Mammary epithelial cell (primary cell): ENCODE measurements at places on chromosomes 13 and 19. TPM values are rescaled to one million over a fixed set of nuclear protein-coding genes. Genes with fewer than 3 reads are reported as not detected.

DNA sequence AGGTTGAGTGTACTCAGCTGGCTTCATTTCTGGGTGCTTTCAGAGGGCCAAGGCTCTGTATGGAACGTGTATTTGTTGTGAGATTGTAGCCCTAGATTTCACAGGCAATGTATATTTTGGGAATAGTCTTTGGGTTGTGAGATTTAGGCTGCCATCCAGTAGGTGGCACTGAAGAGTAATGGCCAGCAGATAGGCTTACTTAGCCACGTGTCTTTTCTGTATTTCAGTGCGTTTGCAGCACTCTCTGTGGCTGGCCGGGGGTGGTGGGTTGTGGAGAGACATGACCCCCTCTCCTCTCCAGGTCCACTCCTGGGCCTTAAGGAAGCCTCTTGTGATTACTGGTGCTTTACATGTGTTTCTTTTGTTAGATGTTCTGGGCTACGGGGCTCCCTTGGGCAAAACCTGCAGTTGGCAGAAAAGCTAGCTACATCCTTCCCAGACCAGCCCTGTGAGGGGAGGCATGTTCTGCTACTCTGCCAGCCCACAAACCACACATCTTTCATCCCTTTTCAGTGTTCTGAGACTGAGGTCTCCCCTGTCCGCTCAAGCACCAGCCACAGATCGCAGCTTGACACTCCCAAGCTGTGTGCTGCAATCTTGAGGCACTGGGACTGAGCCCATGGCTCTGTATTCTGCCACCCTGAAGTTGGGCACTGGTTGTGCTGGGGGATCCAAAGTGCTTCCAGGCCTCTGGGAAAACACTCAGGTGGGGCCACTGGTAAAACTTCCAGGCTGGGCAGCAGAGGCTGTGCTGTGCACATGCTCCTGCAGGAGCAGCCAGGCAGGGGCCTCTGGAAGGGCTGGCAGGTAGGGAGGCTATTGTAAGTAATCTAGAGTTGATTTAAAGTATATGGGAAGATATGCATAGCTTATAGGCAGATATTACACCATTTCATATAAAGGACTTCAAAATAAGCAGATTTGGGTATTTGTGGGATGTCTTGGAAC, 1096.8 kb upstream of the PCDH20 start:
- DNase-seq, result no peak

Gene PINLYP
- 0.83 TPM for total RNA-seq

DNA sequence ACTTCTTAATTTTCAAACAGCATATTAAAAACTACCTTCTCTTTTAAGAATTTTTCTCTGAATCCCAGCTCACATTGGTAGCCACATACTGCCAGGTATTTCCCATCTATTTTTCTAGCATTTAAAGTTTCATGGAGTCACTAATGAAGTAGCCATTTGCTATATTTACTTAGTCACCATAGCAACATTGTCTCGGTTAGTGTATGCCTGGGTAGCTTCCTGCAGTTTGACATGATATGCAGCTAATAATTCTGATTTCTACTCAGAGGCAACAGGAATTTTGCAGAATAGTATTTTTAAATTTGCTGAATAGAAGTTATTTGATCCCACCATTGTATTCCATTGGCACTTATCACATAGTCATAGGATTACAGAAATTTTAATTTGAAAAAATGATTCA, 30.9 kb upstream of the KCTD4 start:
- no peak for DNase-seq

GRCh38 chr13:110272651-110273050, 34.3 kb downstream of the COL4A1 start:
- no peak for DNase-seq

DNA sequence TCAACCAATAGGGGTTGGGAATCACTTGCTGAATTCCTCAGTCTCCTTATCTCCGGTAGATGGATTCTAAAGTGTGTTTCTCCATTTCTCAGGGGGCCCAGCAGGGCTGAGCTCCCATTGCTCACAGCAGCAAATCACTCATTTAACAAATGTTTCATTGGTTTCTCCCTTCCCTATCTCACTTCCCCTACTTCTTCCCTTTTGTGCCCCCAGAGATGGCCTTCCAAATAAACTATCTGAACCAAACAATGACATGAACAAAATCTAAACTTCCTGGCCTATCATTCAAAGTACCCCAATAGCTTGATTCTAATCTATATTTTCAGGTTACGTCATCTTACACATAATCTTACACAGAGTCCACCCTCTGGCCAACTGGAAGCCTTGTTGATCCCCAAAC, 60.4 kb downstream of the DLEU7 start:
- DNase-seq, result no peak

Gene PEX11G
- 5.7 TPM for total RNA-seq

Gene PSG6
- total RNA-seq, result not detected

DNA sequence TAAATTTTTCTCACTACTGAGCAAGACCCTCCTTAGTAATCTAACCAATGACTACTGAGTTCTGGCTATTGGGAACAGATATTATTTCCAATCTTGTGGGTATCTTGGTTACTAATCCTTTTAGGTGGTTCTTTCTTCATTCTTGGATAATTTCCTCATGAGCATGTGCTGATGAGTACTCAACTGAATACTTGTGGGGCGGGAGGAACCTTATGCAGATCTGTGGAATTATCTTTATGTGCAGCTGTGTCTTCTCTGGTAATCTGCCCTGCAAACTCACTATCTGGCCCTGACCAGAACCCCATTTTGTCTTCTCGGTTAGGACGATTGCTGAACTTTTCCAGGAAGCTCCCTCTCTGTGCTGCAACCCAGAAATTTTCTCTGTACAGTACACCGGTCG, 89.7 kb upstream of the TRPC4 start:
- DNase-seq, result no peak

DNA sequence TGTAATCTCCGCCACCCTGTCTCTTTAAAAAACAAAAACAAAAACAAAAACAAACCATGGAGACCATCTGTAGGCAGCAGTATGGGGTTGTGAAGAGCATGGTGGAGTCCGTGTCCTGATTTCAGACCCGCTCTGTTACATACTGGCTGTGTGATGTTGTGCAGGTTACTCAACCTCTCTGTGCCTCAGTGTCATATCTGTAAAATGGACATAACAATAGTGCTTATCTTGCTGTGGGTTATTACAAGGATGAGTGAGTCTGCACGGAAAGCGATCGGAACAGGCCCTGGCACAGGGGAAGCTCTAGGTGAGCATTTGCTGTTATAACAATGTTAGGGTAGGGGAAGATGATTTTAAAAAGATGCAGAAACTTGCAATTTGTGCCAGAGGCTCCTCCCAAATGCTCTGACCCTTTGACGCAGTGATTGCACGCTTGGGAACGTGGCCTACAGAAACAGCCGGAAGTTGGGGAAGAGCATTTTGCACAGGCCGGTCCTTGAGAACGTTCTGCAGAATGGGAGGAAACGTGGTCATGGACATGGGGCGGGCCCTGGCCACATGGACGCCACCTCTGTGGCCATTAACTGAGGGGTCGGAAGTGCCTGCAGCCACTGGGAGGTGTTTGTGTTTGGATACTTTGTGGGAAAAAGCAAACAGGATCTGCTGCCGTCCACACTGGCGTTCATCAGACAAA, 15.7 kb upstream of the SELENOW start:
- DNase-seq, result no peak

DNA sequence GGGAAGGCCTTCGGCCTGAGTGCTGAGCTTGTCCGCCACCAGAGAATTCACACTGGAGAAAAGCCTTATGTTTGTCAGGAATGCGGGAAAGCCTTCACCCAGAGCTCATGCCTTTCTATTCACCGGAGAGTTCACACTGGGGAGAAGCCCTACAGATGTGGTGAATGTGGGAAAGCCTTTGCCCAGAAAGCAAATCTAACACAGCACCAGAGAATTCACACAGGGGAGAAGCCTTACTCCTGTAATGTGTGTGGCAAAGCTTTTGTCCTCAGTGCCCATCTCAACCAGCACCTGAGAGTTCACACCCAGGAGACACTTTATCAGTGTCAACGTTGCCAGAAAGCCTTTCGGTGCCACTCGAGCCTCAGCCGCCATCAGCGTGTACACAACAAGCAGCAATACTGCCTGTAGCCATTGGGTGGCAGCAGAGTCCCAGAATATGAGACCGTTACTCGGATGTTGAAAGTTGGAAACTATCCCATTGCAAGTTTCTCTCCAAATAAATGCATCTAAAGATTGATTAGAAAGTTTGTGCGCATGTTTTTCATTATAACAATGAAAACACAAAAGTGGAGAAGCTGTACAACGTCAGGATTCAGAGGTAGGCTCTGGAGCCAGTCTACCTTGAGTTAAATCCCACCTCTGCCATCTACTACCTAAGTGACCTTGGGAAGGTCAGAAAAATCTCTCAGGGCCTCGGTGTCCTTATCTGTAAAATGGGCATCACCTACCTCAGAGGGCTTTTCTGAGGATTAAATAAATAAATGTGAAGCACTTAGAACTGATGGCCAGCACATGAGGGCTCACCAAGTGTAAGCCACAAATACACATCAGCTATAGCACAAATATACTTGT, 21.1 kb downstream of the ZNF473 start:
- no peak for DNase-seq

Gene EPSTI1
- total RNA-seq, result 1.3 TPM

GRCh38 chr13:32229443-32229842, 85.7 kb downstream of the ZAR1L start:
- DNase-seq, result no peak

- DNase-seq, result no peak
These were observed 16.1 kb downstream of the COL4A1 start for GRCh38 chr13:110290826-110291225.

DNA sequence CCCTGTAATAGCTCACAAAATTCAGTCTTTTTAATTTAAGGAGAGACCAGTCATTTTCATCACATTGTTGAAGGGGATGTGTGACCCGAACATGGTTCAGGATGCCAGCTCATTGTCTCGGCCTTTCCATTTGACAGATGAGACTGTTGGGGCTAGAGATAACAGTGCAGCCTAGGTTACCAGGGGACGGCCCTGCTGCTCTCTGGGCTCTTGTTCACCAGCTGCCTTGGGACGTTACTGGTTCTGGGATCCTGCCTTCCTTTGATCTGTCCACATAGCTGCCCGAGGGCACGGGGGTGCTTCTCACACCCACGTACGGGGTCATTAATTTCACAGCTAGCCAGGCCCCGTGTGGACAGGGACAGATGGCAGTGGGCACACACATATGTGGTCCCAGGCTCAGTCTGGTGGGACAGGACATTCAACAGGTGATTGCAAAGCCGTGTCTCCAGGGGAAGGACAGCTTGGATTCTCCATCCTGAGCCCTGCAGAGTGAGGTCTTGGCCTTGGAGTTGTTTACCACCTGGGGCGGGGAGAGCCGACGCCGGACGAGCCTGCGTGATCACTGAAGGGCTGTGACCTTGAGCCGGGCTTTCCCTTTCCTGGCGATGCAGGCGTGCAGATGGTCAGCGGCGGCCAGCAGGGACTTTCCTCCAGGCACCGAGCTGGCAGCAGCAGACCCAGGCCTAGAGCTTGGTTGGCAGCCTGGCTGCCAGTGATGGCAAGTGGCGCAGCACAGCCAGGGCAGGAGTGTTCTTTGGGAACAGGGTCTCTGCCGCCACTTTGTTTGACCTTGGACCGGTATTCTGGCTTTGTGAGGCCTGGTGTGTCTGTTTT, 26.7 kb upstream of the NPAS1 start:
- DNase-seq, result no peak

DNA sequence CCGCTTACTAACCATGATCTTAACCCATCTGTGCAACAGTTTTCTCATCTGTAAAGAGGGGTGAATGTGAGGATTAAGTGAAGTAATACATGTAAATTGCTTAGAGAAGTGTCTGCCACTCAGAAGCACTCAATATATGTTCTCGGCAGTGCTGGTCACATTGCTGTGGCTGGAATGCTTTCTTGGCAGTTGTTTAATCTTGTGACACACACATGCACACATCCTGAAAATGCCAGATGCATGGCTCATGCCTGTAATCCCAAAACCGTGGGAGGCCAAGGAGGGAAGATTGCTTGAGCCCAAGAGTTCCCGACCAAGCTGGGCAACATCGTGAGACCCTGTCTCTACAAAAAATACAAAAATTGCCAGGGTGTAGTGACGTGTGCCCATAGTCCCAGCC, 4.9 kb upstream of the DMKN start:
- peak; percentile 79 for DNase-seq

GRCh38 chr19:3537101-3537437, 1.9 kb upstream of the TEKTIP1 start:
- DNase-seq, result no peak

DNA sequence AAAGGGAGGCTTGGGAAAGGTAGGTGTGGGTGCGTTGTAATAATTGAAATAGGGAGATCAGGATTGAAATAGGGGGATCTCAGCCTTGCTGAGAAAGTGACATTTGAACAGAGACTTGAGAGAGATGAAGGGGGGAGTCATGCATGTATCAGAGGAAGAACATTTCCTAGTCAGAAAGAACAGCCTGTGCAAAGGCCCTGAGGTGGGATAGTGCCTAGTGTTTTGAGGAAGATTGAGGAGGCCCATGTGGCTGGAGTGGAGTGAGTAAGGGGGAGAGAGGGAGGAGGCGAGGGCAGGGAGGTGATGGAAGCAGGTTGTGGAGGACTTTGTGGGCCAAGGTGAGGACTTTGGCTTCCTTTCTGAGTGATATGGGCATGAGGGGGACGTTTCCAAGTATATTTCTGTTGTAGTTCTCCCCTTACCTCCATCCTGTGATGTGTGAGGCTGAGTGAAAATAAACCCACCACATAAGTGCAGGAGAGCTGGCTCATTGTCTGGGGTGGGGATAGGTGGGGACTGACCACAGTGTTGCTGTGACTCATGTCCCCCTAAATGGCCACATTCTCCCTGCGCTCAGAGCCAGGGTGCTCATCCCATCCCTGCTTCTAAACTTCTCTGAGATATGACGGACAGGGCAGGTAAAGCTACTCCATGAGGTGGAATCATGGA, 17.8 kb downstream of the ACTL9 start:
- no peak for DNase-seq

GRCh38 chr19:47100290-47100689, 13.3 kb downstream of the ZC3H4 start:
- DNase-seq, result no peak

DNA sequence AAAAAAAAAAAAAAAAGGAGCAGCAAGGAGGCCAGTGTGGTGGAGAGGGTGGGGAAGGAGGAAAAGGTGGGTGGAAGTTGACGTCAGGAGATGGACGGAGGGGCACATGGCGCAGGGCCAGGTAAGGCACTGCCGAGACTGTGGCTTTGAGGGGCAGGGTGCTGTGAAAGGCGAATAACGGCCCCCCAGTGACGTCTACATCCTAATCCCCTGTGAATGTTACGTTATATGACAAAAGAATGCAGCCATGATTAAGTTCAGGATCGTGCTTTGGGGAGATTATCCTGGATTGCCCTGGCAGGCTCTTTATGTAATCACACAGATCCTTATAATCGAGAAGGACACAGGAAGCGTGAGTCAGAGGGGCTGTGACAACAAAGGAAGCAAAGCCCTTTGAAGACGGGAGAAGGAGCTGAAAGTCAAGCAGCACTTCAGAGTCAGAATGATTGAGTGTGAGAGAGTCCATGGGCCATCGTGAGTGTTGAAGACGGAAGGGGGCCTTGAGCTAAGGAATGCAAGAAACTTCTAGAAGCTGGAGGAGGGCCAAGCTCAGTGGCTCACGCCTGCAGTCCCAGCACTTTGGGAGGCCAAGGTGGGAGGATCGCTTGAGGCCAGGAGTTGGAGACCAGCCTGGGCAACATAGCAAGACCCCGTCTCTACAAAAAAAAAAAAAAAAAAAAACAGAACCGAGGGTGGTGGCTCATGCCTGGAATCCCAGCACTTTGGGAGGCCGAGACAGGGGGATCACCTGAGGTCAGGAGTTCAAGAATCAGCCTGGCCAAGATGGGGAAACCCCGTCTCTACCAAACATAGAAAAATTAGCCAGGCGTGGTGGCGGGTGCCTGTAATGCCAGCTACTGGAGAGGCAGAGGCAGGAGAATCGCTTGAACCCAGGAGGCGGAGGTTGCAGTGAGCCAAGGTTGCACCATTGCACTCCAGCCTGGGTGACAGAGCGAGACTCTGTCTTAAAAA, 13.8 kb upstream of the CEACAM16 start:
- DNase-seq, result peak; percentile 51
